Substantia nigra (tissue), 51 donors: ENCODE measurements at places on chromosomes 5 and 9.
A peak's percentile ranks its signal among the peaks of the same experiment; 100 is the strongest.

GRCh38 chr9:127132921-127133647, 10.6 kb upstream of the ANGPTL2 start:
- peak; percentile 53 for DNase-seq

GRCh38 chr5:178336889-178337288, 104.3 kb upstream of the PHYKPL start:
- DNase-seq: no peak

GRCh38 chr5:93829346-93829745, 87.9 kb upstream of the POU5F2 start:
- no peak for DNase-seq

DNA sequence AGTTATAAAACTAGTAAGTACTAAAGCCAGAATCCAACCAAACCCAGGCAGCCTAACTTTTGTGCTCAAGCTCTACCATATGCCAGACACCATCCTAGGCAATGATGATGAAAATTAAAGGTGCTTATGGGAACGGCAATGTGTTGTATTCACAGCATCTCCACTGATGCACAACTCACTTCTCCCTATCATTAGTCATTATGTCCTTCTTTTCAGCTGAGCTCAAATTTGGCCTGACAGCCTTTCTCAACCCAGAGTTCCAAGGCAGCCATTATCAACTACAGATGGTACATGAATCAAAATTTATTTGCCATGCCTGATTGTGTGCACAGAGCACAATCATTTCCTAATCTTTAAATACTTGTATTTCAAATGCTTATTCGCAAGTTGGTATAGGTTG, 121.6 kb upstream of the TNPO1 start:
- no peak for DNase-seq
